ENCODE measurements at places on chromosomes 2 and 18.

DNA sequence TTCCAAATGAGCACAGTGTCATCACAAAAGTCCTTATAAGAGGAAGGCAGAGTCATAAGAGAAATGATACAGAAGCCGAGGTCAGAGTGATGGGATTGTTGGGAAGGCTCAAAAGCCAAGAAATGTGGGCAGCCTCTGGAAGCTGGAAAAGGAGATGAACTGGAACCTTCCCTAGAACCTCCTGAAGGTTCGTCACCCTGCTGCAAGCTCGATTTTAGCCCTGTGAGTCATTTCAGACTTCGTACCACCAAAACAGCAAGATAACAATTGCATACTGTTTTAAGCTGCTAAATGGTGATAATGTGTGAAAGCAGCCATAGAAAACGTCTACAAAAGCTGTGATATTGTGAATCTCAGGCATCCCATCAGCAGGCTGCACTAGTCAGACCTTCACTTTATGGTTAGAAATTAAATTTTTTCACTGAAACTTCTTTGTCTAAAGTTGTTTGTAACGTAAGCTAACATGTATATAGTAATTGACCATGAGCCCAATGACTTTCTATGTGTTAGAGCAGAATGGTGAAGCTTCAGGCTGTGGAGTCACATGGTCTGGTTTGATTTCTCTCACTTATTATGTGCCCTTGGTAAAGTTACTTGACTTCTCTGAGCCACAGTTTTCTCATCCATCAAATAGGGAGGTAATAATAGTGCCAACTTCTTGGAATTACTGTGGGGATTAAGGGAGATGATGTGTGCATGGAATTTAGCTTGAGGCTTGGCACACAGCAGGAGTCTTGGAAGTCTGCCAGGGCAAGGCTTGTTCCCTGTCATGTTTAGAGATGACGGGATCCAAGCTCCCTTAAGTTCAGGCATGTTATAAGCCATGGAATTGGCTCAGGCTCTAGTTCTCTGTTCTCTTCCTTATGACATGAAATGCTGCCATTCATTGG is 132.0 kb upstream of the CCDC195 start:
- DNase-seq, result peak; percentile 84

- peak; percentile 39 for DNase-seq
These were observed 1.9 kb downstream of the GLI2 start for GRCh38 chr2:120737340-120738101.

GRCh38 chr2:70553584-70554337 is at the start of gene TGFA:
TGFA (minus strand) TSS chr2:70553826; CDS start chr2:70553767, 59 bp downstream.
- peak; percentile 73 for DNase-seq

GRCh38 chr2:75589391-75590105 is 28.8 kb upstream of the EVA1A start:
- no peak for DNase-seq

GRCh38 chr2:143422681-143423080 is 293.5 kb downstream of the ARHGAP15 start:
- DNase-seq, result no peak

GRCh38 chr2:30713698-30714097 is 93.5 kb downstream of the CAPN13 start:
- no peak for DNase-seq

- DNase-seq, result peak; percentile 5
These were observed 30.1 kb downstream of the CYP1B1 start for GRCh38 chr2:38045811-38046210.

- no peak for DNase-seq
These were observed 29.8 kb upstream of the TBR1 start for GRCh38 chr2:161386228-161386824.

GRCh38 chr18:68427951-68428401 is 286.9 kb downstream of the TMX3 start:
- peak; percentile 89 for DNase-seq

DNA sequence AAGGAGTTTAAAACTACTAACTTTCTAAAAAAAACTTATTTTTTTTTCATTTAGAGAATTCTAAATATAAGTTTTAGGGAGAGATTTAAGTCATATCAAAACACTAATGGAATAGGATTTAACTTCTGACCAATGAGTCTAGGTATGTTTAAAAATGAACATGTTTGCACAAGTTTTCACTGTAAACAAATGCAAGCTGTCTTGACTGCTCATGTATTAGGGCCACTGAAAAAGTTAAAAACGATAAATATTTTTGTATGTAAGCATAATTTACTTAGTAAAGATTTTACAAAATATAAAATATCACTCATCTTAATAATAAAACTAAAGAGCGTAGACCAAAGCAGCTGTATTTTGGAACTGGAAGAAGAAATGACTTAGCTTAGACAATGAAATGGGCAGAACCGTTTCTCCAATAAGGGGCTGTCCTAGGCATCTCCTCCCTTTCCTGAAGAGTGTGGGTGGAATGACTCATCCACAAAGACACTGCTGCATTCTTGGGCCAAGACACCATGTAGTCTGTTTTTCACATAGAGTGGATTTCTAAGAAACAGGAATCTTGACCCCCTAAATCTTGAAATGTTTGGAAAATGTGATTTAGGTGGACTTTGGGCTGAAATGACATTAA is 118.8 kb downstream of the MEP1B start:
- peak; percentile 43 for DNase-seq

DNA sequence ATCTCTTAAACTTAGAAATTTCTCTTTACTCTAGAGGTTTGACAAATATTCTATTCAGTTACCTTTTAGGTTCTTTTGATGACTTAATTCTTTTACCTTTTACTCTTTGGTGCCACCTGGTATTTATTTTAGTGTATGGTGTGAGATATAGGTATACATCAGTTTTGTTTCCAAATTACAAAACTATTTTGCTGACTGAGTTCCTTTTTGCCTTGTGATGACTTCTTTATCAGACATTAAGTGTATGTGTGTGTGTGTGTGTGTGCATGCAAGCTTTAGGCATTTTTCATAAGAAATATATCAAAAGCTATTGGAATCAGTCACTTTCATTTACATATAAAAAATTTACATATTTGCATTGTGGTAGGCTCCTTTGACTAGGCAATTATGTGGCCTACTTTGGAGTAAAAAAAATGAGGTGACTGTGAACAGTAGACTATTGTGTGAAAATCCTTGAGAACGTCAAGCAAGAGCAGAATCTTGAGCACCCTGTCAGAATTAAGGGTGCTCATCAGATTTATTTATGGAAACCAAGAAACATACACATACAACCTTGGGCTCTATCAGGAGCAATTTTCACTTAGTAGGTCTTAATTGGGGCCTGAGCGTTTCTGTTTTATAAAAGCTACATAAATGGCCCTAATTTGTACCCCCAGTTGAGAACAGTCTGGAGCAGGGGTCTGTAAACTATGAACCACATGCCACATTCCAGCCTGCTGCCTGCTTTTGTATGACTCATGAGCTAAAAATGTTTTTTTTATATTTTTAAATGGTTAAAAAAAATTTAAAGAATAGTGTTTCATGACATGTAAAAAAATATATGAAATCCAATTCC is 415.9 kb downstream of the SLC4A3 start:
- DNase-seq, result peak; percentile 65

DNA sequence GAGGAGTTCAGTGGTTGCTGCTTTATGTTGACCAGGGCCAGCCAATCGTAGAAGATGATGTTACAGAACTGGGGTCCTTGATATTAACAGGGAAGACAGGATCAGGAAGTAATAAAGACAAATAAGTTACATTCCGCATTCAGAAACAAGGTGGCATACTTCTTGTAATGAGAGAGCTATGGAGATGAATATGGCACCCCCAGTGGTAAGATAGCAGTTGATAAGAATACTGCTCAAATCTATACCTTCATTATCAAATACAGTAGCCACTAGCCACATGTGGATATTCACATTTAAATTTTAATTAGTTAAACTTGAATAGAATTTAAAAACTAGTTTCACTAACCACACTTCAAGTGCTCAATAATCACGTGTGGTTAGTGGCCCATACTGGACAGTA is 290.4 kb upstream of the RBMS1 start:
- DNase-seq, result no peak

DNA sequence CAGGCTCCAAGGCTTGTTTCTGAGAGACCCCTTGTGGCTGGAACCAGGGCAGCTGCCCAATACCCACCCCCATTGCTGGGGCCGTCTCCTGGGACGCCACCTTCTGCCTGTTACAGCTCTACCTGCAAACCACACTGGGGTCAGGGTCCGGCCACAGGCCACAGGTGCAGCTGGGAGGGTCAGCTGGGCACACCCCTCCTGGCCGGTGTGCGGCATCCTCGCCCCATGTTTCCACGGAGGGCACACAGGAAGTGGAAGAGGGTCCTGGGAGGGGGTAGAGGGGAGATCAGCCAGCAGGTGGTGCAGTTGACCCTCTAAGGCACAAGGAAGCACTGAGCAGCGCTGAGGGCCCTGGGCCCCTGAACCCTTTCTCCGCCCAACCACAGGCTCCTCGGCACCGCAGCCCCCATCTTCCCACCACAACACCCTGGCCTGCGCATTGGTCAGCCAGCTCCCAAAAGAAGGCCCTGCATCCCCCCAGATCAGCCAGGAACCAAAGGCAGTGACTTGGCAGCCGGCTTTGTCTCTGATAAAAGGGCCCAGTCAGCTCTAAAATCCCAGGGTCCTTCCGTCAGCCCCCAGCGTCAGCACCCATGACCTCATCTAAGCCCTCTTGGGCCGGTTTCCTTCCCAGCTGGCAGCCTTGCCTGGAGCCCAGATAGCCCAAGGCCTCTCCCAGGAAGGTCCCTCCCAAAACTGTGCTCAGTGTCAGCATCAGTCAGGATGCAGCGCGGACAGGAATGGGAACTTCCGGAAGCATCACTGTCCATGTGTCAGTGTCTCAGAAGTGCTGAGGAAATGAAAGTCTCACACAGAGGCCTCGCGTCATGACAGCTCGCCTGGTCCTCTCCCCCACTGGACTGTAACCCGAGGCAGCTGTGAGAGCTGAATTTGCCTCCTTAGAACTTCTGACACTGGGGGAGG is 1.7 kb downstream of the ERFE start:
- DNase-seq, result no peak

All from EL (cell line).